ENCODE measurements at places on chromosomes 4 and X.

GRCh38 chrX:3143043-3143799, 102.0 kb downstream of the ARSF start:
- no peak for DNase-seq

DNA sequence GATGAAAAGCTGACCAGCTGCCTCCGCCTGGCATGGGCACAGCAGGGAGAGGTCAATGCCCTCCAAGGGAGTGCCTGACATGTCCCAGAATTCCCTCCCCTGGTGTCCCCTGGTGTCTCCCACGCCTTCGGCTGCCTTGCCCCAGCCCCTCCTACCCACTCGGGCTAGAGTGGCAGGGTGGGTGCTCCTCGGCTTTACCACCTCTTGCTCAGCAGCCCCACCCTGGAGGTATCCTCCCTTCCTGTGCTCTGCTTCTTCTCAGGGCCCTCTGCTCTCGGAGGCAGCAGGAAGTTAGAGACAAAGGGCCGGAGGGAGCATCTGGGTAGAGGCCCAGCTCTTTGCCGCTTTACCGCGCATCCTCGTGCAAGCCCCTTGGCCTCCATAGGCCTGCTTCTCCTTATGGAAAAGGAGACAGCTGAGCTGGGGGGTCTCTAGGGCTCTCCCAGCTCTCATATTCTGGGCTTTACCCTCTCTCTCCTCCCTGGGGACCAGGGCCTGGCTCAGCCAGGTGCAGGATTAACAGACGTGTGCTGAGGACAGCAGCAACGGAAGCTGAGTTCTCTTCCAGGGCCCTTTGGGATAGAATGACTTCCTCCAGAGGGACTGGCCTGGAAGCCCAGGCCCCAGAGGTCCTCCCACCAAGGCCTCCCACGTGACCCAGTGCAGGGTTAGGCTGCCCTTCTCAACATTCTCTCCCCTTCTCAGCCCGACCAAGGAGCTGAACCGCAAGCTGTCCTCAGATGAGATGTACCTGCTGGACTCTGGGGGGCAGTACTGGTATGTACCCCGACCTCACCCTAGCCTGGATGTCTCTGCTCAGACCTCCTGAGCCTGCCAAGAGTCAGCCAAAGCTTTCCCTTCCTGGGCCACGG, 17.2 kb downstream of the XPNPEP2 start:
- DNase-seq: no peak

GRCh38 chr4:165288639-165289422, 38.6 kb upstream of the MSMO1 start:
- DNase-seq: no peak

DNA sequence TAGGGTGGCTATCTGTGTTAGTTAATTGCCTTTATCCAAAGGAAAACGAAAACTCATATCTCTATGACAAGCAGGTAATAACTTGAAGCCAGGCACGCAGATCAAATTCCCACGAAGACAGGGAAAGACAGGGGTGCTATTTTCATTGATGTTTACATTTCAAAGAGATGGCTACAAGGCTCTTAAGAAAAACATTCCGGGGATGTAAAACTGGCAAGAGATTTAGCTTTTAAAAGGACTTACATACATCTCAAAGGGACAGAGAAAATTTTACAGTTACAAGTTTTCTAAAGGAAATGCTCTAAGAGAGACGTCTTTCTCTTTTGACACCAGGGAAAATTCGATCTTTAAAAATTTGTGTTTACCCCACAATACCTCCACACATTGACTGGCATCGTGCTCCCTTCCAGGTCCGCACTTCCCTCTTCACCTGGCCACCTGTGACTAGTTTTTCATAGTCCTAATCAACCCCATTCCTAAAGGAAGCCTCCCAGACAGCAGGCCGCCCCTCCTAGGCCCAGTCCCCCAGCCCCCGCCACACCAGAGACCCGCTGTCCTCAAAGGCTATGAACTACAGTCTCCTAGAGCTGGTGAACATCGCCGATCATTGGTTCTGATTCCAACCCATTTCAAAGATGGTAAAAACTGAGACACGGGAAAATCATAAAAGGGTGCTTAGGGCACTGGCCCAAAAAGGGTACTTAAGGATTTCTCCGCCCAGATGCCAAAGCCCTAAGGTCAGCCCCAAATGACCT, 649 bp upstream of the ARAF start:
- DNase-seq: no peak

All from ACHN (cell line).